ENCODE measurements at places on chromosomes 2 and 18. TPM values are rescaled to one million over a fixed set of nuclear protein-coding genes. Genes with fewer than 3 reads are reported as not detected.

HPCAL1 gene
- 28.5 TPM for polyA plus RNA-seq

- DNase-seq = no peak
Observed at GRCh38 chr2:24412812-24413211, 52.5 kb upstream of the ITSN2 start.

LRRTM4 gene
- polyA plus RNA-seq = 0.68 TPM

DNA sequence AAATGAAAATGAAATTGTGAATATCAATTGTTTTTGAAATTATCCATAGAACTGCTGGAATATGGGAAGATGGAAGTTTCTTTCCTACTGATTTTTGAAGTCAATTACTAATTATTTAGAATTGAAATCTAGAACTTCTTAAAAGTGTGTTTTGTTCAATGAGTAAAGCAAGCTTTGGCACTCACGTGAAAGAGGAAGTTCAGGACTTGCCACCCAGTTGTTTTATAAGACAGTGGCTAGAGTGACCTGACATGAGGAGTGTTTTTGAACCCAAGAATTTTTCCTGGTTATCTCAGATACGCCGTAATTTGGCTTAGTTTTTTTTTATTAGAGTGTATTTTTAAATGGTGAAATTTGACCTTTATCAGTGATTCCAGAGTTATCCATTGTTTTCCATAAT is 3.5 kb downstream of the MXD1 start:
- DNase-seq = no peak

DSG1 gene
- polyA plus RNA-seq = 0.03 TPM

- no peak for DNase-seq
Observed at GRCh38 chr2:28594000-28594331, 98.1 kb downstream of the PLB1 start.

- DNase-seq = no peak
Observed at GRCh38 chr18:32267463-32267862, 77.6 kb downstream of the MEP1B start.

- no peak for DNase-seq
Observed at GRCh38 chr2:446963-447530, 159.2 kb upstream of the ALKAL2 start.

DNA sequence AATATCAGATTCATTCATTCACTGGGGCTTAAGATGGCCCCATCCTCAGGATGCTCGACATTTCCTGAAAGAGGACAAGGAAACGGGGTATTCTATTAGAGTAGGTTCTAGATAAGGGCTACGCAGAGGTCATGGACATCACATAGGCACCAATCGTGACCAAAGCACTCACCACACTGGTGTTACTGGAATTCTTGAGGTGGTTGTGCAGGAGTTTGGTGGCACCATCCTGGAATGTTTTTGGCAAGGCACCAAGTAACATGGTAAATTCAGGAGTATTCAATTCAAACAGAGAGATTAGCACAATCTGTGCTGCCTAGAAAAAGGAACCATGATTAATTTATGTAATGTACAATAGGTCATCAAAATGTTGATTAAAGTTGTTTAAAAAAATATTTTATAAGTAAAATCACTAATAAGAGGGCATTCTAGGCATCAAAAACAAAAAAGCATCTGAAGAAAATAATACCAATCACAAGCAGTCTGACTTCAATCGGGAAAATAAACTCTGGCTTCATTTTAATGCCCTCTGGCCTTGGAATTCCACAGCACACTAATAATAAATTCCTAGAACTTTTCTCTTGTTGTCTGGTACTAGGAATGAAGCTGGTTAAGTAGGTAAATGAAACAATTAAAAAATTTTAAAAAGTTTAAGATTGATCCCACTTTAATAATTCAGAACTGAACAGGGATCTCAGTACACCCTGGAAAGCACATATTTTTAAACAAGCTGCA is 102.8 kb upstream of the TFCP2L1 start:
- no peak for DNase-seq

DNA sequence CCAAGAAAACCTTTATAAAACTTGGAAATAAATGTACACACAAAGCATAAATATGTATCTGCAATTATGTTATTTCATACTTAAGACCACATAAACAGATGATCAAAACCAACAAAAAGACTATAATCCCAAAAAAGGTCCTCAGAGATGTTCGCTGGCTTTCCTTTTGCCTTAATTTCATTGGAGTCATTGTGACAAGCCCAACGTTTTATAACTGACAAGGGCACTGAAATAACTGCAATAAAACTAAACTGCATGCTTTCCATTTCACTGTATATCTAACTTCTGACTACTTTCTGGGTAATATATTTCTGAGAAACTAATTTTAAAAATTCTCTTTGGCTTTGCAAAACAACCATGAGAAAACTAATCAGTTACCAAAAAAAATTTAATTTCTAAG is 56.5 kb downstream of the REV1 start:
- DNase-seq = no peak

CTAGE1 gene
- polyA plus RNA-seq = not detected

DHRS9 gene
- 0.58 TPM for polyA plus RNA-seq

GRCh38 chr18:32175265-32175664 is 14.6 kb upstream of the MEP1B start:
- no peak for DNase-seq

TUBA4B gene
- polyA plus RNA-seq = 0.93 TPM

DNA sequence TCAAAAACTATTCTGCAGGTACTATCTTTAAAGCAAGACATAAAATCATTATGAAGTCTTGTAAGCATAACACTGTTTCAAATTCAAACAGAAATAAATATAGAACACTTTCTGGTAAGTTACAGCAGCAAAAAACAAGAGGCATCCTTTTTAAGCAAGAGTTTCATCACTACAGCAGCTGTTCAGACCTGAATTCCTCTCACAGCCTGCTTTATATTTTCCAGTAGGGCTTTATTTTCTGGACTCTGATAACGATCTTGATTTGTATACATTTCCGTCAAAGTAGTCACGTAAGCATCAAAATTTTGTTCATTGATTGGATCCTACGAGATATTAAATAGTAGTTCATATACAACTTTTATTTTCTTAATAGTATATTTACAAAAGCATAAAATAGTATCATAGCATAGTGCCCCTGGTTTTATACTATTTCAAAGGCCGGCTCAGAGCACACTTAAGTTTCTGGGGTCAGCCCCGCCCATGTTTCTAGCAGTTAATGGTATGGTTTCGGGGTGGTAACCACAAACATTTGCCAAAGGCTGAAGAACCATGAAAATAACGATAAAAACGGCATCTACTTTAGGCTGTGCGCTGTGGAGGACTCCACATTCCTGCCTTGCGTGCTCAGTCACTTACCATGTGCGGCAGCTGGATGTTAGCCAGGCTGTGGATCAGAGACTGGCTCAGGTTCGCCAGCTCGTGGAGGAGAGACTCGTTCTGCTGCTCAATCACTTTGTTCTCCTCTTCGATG is 47.5 kb upstream of the PXDN start:
- no peak for DNase-seq

GRCh38 chr2:221653182-221653581 is 81.1 kb upstream of the EPHA4 start:
- no peak for DNase-seq

GRCh38 chr18:3083766-3084165 is 70.8 kb upstream of the LPIN2 start:
- no peak for DNase-seq

DNA sequence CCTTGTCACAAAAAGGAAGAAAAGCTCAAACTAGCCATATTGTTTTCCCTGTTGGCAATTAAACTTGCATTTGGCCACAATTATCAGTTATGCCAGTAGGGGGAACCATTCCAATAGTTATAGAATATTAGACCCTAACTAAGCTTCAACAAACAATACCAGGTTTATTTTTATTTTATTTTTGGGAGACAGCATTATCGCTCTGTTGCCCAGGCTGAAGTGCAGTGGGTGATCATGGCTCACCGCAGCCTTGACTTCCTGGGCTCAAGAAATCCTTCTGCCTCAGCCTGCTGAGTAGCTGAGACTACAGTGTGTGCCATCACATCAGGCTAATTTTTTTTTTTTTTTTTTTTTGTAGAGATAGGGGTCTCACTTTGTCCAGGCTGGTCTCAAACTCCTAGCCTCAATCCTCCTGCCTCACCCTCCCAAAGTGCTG is 102.1 kb downstream of the ATAD2B start:
- peak; percentile 30 for DNase-seq

TEX44 gene
- polyA plus RNA-seq = not detected

DNA sequence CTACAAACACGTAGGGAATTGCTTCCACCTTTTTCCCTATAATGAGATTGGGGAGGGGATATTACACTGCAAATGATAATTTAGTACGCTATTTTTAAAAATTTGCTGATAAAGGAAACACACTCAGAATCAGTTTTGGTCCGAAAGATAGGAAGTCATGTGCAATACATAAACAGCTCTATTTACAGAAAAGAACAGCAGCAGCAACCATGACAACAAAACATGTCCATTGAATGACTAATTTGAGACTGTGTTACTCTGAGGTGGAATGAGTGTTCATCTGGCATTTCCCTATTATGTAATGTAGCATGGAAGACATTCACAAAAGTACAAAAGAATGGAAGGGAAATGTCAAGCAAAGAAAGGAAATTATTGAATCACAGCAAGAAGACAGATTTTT is 337.2 kb downstream of the NBAS start:
- no peak for DNase-seq

DNA sequence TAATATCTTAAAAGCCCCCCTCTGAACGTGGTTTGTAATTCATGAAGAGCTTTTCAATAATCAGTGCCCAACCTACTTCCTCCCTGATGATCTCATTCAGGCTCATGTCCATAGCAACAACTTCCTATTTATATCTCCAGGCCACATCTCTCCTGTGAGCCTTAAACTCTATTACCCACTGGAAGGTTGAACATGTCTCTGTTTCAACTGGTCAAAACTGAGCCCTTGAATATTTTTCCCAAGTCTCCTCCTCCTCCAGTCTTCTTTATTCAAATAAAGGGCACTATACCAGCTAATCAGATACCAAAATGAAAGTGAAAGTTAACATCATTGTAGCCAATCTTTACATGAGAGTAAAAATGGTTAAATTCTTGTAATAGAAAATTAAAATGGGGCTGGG is 63.7 kb upstream of the ITGA4 start:
- no peak for DNase-seq

DNA sequence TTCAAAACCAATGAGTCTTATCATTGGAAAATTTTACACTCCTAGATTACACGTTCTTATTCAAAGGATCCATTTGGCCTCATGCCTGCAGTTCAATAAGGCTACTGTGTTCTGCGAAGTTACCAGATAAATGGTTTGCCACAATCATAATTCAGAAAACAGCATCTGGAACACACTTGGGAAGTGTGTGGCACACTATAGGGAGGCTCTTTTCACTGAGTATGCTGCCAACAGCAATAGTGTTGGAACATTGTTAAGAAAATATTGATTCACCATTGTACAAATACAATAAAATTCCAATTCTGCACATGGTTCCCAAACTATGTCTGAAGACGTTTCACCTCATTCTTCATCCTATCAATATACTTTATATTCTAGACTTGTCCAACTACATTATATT is 141.4 kb upstream of the DOK6 start:
- DNase-seq = no peak

UGT1A3 gene
- polyA plus RNA-seq = not detected

ACKR3 gene
- polyA plus RNA-seq = 60.0 TPM

RNF125 gene
- 2.2 TPM for polyA plus RNA-seq

DLGAP1 gene
- polyA plus RNA-seq = 5.9 TPM

- no peak for DNase-seq
Observed at GRCh38 chr2:239216614-239217273, 184.1 kb downstream of the HDAC4 start.

PAIP2B gene
- 18.8 TPM for polyA plus RNA-seq

DNA sequence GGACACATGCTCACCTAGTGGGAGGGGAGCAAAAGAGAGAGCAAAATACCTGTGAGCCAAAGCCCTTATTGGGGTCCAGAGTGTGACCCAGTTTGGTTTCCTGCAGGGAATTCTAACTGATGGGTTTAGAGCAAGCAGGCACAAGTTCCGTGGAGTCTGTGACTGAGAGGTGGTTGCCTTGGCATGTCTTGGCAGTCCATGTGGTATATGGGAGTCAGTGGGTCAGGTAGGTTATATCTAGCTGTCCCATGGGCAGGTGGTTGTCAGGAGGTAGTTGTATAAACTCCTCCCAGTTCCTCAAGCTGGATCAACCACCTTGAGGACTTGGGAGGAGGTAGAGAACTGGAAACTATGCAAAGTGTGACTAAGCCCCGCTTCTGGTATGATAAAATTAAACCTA is 452.8 kb upstream of the VWC2L start:
- no peak for DNase-seq

DNA sequence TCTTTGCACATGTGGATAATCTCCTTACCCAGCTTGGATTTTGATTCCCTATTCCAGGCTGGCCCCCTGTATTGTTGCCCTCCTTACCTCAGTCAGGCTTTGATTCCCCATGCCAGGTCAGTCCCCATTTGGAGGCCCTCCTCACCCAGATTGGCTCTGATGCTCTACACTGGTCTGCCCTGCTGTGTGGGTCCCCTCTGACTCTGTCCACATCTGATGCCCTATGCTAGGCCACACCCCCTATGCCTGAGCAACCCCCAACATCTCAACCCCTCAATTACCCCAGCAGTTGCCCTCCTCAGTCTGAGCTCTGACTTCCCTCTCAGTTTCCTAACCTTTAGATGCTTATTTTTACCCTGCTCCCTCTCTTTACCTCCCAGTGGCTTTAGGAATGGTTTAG is 89.4 kb downstream of the UBR3 start:
- no peak for DNase-seq

FAM161A gene
- 24.9 TPM for polyA plus RNA-seq

DNA sequence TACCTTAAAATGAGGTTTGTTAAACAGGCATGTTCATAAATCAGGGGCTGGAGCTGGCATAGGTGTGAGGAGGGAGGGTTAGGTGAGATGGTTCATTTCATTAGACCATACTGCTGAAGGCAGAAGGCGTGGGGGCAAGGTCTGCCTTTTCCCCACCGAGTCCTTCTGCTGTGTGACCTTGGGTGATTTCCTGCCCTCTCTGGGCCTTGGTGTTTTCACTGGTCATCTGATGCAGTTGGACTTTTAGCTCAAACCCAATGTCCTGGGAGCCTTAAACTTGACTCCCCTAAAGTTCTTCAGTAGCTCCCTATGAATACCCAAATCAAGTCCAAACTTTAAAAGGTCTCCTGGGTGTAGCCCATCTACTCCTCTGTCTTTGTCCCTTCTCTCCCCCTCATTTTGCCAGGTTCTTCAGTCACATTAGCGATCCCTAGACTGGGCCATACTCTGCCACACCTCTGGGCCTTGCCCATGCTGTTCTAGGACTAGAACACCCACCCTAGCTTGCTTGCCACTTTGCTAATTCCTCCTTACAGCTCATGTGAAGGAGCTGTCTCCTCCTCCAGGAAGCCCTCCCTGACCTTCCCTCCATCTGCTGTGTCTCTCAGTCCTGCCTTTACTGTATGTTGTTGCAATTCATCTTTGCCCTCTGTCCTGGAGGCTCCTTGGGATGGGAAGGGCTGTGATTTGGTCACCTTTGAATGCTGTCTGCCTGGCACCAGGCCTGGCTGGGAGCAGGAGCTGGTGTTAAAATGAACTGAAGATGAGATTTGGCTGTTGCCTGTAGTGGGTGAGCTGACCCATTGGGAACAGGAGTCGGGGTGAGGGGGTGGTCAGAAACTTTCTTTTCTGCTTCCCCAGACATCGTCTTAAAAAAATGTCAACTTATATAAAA is 85.4 kb upstream of the HS6ST1 start:
- DNase-seq = no peak

PARD6G gene
- polyA plus RNA-seq = 33.8 TPM

GAREM2 gene
- polyA plus RNA-seq = 8.9 TPM

- DNase-seq = no peak
Observed at GRCh38 chr18:58394046-58394445, 234.8 kb downstream of the ALPK2 start.

All from renal cortex interstitium (tissue), 15 donors.